Pons (tissue), 1 donor: ENCODE measurements at places on chromosomes 2 and 18.
A peak's percentile ranks its signal among the peaks of the same experiment; 100 is the strongest.

DNA sequence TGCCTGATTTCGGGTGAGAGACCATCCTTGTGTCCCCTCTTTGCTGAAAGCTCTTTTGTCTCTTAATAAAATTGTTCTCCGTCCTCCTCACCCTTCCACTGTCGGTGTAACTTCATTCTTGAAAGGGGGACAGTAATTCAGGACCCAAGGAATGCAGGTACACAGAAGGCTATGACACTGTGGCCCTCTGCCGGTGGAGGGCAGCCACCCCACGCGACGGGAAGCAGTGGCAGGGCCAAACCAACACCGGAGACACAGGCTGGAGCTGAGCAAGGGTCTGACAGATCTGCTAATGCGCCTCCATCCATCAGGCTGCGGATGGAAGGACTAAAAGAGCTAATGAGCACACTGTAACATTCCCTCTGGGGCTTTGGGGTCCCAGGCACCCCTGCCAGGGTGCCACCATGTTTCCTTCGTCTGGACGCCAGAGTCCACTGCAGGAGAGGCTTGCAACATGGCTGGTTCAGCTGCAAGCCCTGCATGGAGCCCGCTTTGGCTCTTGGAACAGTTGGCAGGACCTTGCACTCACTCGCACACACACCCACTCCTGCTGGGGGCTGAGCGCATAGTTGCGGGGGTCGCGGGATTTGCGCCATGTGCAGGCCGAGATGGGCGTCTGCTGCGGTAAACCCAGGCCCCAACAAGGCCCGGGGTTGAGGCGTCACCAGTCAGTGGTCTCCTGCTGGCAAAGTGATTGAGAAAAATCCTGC is 544.1 kb upstream of the CDH7 start:
- no peak for DNase-seq

- no peak for DNase-seq
Observed at GRCh38 chr2:42009657-42010580, 37.9 kb upstream of the PKDCC start.

DNA sequence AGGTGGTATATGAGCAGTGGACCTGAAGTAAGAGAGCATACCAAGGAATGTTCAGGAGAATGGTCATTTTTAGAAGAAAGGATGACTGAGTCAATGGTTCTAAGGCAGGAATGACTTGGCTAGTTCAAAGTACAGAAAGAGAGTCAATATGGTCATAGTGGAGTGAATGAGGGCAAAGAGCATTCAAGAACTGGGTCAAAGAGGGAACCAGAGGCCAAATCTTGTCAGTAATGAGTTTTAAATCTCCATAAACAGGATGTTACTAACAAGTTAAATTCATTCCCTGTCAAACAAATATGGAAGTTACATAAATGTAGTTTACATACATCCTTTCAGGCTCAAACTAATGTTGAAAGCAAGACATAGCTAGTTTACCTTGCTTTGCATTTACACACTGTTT is 16.1 kb downstream of the CALCRL start:
- DNase-seq: no peak

GRCh38 chr2:158935617-158936016 is 32.8 kb upstream of the TANC1 start:
- DNase-seq: no peak

DNA sequence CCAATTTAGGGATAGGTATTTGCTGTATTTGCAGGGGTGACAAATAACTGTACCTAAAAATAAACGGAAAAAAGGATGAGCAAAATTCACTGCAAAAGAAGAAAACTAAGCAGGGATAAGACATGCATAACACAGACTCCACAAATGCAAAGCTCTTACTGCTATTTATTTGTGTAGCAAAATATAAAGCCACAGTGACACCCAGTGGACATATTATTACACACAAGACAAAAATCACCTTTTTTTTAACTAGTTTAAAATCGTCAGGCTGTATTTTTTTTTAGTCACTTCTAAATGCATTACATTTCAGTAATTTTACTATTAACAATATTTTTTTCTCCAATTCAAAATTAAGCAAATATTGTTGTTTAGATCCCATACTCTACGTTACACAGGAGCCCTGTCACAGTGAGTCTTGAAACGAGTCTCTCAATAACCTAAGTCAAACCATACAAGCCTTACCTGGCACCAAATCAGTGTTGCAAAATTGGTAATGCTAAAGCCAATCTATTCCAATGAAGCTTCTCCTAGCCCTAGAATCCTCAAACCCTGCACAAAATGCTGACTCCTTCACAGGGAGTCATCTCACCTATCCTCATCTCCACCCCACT is 23.7 kb downstream of the METTL4 start:
- peak; percentile 68 for DNase-seq

DNA sequence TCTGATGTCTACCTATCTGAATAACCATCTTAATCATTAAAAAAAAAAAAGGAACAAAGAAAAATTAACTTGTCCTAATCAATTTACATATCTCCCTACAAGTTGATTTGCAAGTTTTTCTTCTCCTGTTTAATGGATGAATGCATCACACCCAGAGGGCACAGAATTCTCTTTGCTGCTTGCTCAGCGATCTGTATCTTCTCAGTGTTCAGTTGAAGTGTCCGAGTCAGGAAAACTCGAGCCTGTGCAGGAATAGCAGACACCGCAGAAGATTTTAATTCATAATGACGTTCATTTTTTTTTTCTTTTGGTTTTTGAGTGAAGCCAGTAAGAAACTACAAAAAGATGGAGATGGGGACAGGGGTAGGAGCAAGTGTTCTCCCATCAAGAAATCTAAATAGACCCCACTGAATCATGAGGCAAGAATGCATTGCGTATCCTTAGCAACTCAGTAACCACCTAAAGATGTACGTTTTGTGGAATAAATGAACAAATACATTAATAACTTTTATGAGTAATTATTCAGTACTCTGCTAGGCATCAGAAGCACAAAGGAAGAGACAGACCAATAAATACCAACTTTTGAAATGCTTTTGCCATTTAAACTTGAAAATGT is 675.5 kb downstream of the LRP1B start:
- DNase-seq: no peak

GRCh38 chr2:119253114-119253702 is 29.6 kb downstream of the STEAP3 start:
- no peak for DNase-seq

DNA sequence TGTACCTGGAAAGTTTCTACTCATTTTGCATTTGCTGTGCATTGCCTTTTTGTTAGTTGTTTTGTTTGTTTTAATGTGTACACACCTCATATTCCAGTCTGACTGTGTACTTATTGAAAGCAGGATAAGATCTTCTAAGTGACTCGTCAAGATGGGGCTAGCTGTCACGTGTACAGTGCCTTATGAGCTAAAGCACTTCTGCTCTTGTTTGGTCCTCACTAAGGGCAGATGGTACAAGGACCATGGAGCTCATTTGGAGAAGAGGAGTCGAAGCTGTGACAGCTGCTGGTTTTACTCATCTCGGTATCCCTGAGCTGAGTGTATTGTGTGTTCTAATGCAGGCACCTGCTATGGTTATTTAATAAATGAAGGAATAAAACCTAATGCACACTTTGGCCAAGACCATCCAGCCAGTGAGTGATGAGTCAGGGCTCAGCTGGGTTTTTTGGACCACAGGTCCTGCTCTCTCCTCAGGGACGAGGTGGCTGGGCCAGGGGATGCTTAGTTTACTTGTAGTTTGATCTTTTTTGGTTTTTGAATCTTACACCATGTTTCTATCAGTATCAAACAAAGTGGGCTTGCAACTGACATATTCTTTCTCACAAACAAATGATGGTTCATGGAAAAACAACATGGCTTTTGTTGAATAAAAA is 152.5 kb upstream of the APCDD1 start:
- no peak for DNase-seq
